EH (cell line): ENCODE measurements at places on chromosomes 2 and 18.

DNA sequence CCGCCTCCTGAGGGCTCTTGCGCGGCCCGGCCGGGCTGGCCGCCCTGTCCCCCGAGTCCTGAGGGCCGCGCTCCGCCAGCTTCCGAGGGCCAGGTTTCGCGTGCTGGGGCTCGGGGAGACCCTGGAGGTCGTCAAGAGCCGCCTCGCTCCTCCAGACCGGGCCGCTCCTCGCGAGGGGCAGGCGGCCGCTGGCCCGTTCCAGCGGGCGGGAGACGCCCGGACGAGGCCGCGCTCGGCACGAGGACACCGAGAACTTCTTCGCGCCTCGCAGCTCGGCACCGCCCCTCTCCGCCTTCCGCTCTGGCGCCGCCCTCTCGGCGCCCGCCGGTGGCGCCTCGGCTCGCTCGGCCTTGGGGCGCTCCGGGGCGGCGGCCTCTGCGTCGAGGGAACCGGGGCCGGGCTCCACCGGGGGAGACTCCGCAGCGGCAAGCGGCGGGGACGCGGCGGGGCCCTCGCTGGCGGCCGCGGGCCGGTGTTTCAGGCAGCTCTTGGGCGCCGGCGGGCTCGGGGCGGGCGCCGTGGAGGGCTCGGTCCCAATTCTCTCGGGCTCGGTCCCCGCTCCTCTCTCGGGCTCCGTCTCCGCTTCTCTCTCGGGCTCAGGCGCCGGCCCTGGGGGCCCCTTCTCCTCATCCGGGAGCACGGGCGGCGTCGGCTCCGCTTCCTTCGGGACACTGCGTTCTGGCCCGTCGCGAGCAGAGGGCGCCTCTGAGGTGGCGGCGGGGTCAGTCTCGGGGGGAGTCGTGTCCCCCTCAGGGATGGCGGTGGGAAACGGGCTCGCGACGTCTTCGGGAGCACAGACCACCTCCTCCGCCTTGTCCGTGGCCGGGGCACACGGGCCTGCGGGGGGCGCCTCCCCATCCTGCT is 91.6 kb upstream of the MGAT4A start:
- DNase-seq: no peak

GRCh38 chr18:58178511-58178910 is 134.5 kb downstream of the NEDD4L start:
- peak; percentile 69 for DNase-seq

GRCh38 chr2:2033691-2034090 is 289.4 kb upstream of the PXDN start:
- DNase-seq: no peak

- DNase-seq: peak; percentile 73
These were observed 26.5 kb downstream of the LDAH start for GRCh38 chr2:20796374-20796791.

DNA sequence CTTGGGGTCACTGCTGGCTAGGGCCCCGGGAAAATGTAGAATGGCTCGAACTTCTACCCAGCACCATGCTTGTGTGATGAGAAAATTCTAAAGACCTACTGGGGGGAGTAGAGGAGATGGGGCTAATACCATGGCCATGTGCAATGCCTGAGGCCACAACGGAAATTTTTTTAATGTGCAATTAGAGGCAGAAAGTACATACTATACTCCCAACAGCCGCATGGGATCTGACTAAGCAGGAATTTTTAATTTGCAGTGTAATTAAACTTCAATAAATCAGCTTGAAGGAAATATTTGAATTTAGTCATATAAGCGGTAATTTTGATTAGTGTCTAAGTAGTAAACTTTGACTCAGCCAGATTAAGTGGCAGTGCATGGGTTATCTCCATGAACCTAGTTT is 53.2 kb upstream of the CNGA3 start:
- DNase-seq: peak; percentile 69

GRCh38 chr2:183269956-183270355 is 145.7 kb downstream of the NUP35 start:
- peak; percentile 26 for DNase-seq

DNA sequence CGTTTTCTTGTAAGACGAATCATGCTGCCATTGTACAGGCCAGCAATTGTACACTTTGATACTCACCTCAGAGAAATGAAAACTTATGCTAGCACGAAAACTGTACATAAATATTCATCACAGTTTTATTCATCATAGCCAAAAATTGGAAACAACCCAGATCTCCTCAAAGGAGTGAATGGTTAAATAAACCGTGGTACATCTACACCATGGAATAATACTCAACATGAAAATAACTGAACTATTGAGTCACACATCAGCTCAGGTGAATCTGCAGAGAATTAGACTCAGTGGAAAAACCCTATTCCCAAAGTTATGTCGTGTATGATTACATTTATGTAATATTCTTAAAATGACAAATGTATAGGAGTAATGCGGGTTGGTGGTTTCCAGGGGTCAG is 251.0 kb upstream of the HDAC4 start:
- no peak for DNase-seq

DNA sequence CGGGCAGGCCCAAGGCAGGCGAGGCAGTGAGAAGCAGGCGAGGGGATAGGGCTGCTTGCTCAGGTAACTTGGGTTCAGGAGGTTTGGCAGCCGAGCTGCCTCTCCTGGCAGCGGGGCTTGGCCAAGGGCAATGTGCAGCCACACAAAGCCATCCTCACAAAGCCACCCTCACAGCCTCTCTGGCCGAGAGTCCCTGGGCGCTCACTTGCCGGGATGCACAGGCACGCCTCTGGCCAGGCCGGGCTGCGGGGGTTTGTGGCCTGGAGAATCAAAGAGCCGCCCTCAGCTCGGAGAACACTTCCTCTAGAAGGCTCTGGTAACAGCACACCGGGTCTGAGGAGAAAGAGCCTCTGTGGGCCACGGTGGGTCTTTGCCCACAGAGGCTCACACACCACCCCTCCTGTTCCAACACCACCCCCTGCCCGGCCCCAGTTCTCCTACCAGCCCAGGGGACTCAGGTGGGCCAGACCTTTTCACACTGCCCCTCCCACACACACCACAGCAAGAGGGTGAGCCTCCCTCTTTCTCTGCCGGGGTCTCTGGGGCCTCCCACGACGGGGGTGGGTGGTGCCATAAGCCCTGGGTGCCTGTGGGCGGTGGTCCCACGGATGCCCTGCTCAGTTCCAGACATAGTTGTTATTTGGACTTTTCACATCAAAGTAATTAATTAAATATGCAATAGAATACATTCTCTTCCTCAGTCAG is 186.9 kb downstream of the ZFP36L2 start:
- no peak for DNase-seq

DNA sequence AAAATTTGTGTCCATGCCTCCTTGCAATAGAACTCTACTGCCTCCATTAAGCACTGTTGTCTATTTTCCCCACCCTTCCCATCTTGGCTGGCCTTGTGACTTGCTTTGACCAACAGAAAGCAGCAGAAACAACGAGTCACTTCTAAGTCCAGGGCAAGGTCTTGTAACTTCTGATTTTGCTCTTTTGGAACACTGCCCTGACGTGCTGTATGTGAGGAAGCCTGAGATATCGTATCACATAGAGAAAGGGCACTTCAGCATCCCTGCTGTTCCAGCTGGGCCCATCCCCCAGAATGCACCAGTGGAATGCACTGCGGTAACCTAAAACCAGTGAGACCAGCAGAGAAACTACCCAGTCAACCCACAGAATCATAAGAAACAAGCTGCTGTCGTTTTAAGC is 28.1 kb downstream of the NCKAP1 start:
- peak; percentile 67 for DNase-seq

DNA sequence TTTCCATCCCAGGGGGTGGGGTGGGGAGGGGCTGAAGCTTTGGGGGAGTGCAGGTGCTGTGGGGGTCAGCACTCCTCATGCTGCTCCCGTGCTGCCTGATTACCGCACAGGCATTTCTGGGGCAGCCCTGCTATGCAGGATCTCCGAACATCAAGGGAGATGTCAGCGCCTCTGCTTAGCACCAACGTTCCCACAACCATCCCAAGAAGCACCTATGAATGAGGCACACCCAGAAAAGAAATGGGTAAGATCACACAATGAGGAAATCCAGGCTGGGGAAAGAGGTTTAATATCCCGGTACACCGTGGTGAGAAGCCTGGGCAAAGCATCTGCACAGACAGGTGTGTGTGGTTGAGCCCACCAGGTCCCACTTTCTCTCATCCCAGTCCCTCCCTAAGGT is 17.5 kb downstream of the GAREM2 start:
- no peak for DNase-seq

DNA sequence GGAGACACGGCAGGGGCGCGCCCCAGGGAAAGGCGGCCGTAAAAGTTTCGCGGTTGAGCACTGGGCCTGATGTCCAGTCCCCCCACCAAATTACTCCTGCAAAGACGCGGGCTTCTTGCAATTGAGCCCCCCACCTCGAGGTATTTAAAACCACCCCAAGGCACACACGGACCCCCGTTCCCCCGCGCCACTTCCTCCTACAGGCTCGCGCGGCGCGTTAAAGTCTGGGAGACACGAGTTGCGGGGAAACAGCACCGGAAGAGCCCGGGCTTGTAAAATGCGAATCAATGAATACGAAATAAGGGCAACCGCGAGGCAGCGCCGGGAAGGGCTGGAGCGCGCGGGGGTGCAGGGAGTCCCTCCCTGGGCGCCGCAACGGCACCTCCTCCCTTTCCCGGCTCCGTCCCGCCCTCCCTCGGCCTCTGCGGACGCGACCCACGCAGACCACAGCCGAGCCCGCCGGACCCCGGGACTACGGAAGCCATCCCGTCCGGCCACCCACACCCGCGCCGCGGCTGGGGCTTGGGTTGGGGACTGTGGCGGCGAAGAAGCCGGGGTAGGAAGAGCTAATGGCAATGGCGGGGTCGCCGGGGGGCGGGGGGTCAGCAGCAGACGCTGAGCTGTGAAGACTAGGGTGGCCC is 918 bp upstream of the NETO1 start:
- no peak for DNase-seq

DNA sequence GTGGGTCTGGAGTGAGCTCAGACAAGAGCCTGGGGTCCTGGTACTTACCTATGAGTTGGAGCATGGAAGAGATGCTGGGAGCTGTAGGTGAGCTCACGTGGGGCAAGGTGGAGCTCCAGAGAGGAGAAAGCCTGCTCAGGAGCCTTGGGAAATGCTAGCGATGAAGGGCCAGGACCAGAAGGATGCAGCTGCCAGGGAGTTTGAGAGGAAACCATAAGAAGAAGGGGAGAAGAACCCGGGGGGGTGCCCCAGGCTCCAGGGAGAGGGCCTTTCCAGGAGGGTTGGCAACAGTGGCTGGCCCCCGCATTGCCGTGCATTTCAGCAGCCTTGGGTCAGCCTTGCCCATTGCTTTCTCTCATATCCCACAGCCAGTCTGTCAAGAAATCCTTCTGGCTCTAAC is 268.7 kb downstream of the GLI2 start:
- DNase-seq: no peak
